ENCODE measurements at places on chromosomes 7 and 10. TPM values are rescaled to one million over a fixed set of nuclear protein-coding genes. Genes with fewer than 3 reads are reported as not detected.

GRCh38 chr7:110541962-110542361 lies 549.0 kb upstream of the LRRN3 start:
- H3K4me1 ChIP-seq: no peaks in the 10 kb centered on the region
- no peak overlapping the region for H3K27ac ChIP-seq
- no peak overlapping the region for H3K4me3 ChIP-seq
- no peaks in the 10 kb centered on the region for H3K36me3 ChIP-seq
- no peak for DNase-seq

- no peak for DNase-seq
- H3K36me3 ChIP-seq: no peaks in the 10 kb centered on the region
- H3K4me1 ChIP-seq: peaks cover 7% of the 10 kb centered on the region
These were observed 13.1 kb upstream of the FBXW4 start for GRCh38 chr10:101708073-101708472.

DNA sequence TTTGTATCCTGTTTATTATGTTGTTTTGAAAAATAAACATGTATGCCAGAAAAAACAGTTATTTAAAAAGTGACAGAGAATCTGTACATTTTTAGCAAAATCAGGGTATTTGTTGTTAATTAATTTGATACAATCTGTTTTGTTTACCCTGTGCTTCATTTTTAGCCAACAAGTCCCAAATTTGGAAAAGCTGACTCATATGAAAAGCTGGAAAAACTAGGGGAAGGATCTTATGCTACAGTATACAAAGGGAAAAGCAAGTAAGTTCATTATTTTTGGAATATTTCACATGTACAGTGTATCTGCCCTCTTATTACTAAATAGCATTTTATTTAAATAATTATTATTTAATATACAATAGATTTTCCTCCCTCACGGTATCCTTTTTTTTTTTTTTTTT lies 151.4 kb downstream of the CDK14 start:
- no peaks in the 10 kb centered on the region for H3K4me1 ChIP-seq
- H3K27ac ChIP-seq: no peak overlapping the region
- DNase-seq: no peak
- no peaks in the 10 kb centered on the region for H3K27me3 ChIP-seq

DNA sequence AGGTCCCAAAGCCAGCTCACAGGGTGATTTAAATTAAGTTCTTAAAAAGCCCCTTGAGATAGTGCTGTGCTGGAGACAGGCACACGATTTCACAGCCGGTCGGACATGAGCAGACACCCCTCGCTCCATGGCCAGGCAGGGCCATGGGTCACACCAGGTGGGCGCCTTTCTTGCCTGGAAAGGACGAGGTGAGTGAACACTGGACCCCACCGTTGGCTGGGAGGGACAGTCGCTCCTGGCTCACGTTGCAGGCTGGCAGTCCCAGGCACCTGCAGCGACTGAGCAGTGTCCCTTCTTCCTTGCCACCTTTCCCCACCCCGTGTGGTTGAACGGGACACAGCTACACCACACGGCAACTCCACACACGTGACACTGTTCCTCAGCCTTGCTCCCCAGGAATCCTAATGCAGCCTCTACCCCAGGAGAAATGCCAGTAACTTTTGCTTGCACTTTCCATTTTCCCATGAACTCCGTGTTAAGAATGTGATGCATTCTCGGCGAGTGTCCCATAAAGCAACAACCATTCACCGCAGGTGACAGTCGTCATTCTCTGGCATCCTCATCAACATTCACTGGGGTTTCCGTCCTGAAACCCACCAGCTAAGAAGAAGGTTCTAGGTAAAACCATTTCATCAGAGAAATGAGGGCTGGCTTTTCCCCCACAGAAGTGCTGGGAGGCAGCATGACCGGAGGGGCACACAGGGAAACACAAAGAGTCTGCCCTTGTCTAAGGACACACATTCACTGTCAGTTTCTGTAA lies 217.4 kb downstream of the ZMYND11 start:
- peaks cover 2% of the 10 kb centered on the region for H3K36me3 ChIP-seq
- no peaks in the 10 kb centered on the region for H3K27me3 ChIP-seq
- H3K4me3 ChIP-seq: no peak overlapping the region
- DNase-seq: no peak
- H3K27ac ChIP-seq: peak overlapping the region; percentile 14

GRCh38 chr10:66822801-66823200 lies 103.0 kb upstream of the LRRTM3 start:
- peaks cover 4% of the 10 kb centered on the region for H3K27me3 ChIP-seq
- DNase-seq: no peak
- no peaks in the 10 kb centered on the region for H3K4me1 ChIP-seq
- H3K36me3 ChIP-seq: no peaks in the 10 kb centered on the region
- no peak overlapping the region for H3K4me3 ChIP-seq

- DNase-seq: no peak
- H3K4me3 ChIP-seq: no peak overlapping the region
- peaks cover 10% of the 10 kb centered on the region for H3K4me1 ChIP-seq
These were observed 7.4 kb upstream of the MICALL2 start for GRCh38 chr7:1466524-1467271.

GRCh38 chr7:38016567-38016966 lies 96.1 kb downstream of the EPDR1 start:
- H3K36me3 ChIP-seq: no peaks in the 10 kb centered on the region
- no peak overlapping the region for H3K27ac ChIP-seq
- no peaks in the 10 kb centered on the region for H3K4me1 ChIP-seq
- DNase-seq: no peak
- H3K4me3 ChIP-seq: no peak overlapping the region

DNA sequence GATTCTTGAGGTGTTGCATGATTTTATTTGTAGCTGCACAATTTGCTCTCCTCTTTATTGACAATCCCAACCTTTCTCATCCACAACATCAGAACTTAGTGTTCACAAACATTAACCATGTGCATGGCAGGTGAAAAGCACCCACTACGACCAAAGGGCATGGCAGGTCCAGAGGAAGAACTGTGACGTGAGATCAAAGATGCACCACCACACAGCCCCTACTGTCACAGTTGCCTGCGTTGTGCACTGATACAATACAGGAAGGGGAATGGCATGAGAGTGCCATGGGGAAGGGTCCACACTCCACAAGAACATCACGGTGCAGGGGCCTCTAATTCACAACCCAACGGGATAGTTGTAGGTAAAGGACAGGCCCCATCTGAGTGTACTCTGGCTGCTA lies 217.1 kb upstream of the PFKP start:
- H3K36me3 ChIP-seq: no peaks in the 10 kb centered on the region
- H3K4me1 ChIP-seq: no peaks in the 10 kb centered on the region
- H3K27me3 ChIP-seq: peaks cover 48% of the 10 kb centered on the region
- no peak overlapping the region for H3K27ac ChIP-seq
- no peak overlapping the region for H3K4me3 ChIP-seq
- DNase-seq: no peak

GRCh38 chr7:25619381-25619780 lies 391.1 kb upstream of the NPVF start:
- H3K27me3 ChIP-seq: peaks cover 5% of the 10 kb centered on the region
- DNase-seq: no peak
- H3K27ac ChIP-seq: no peak overlapping the region
- peaks cover 16% of the 10 kb centered on the region for H3K4me1 ChIP-seq
- H3K4me3 ChIP-seq: no peak overlapping the region
- H3K36me3 ChIP-seq: no peaks in the 10 kb centered on the region

DNA sequence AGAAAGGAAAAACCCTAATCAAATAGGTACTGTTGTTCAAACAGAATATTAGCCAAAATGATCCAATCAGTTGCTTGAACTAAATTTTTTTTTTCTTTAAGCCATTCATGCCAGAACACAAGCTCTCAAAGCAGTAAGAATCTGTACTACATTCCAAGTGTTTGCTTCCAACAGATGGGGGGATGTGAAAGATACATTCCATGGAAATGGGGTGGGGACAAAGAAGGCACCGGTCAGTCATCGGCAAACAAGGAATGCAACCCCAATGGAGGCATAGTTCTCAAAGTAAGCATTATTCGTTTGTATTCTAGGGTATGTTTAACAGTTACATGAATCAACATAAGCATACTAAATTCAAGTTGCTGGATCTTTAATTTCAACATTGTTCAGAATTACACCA lies 32.5 kb downstream of the C10orf143 start:
- H3K36me3 ChIP-seq: peaks cover 3% of the 10 kb centered on the region
- H3K4me1 ChIP-seq: peaks cover 2% of the 10 kb centered on the region
- no peak overlapping the region for H3K27ac ChIP-seq
- no peak for DNase-seq
- no peaks in the 10 kb centered on the region for H3K27me3 ChIP-seq

GRCh38 chr7:71657386-71657785 lies 525.4 kb downstream of the GALNT17 start:
- DNase-seq: no peak
- H3K4me3 ChIP-seq: no peak overlapping the region
- no peaks in the 10 kb centered on the region for H3K36me3 ChIP-seq

DNA sequence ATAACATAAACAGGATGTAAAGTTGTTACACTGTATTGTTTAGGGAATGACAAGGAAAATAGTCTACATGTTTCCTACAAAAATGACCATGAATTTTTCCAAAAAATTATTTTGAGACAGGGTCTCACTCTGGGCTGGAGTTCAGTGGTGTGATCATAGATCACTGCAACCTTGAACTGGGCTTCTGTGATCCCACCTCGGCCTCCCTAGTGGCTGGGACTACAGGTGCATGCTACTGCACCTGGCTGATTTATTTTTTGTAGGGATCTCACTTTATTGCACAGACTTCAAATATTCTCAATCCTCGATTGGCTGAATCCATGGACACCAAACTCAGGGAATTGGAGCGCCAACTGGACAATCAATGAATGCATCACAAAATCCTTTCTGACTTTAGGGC lies 6.6 kb downstream of the CHCHD2 start:
- no peaks in the 10 kb centered on the region for H3K27me3 ChIP-seq
- no peak overlapping the region for H3K27ac ChIP-seq
- no peak overlapping the region for H3K4me3 ChIP-seq
- DNase-seq: no peak
- peaks cover 2% of the 10 kb centered on the region for H3K36me3 ChIP-seq

DNA sequence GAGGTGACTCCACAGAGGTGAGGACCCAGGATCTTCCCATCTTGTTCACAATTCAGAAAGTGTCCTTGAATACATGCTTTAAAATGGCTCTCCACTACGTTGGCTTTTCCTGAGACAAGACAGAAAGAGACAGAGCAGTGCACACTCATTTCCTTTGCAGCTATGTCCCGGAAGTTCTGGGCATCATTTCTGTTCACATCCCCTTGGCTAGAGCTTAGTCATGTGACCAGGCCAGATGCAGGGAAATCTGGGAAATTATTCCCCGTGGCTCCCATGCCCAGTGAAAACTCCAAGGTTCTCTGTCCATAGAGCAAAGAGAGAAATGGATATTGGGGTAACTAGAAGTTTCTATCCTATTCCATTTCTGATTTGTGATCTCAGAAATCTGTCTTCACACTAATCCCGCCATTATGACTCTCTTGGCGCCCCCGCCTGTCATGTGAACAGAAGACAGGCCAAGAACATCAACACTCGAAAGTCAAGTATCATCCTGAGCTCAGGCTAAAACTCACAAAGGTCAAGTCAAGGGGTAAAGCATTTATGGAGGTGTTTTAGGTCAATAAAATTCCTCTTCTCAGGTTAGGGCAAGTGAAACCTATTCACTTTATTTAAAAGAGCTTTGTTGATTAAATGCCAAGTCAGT lies 251.4 kb upstream of the HABP2 start:
- H3K36me3 ChIP-seq: no peaks in the 10 kb centered on the region
- H3K27me3 ChIP-seq: peaks cover 33% of the 10 kb centered on the region
- H3K4me1 ChIP-seq: no peaks in the 10 kb centered on the region
- no peak overlapping the region for H3K4me3 ChIP-seq
- DNase-seq: no peak

GRCh38 chr7:117472335-117472734 lies 7.5 kb upstream of the CFTR start:
- peaks cover 13% of the 10 kb centered on the region for H3K27me3 ChIP-seq
- DNase-seq: no peak
- H3K4me3 ChIP-seq: no peak overlapping the region
- H3K36me3 ChIP-seq: no peaks in the 10 kb centered on the region
- no peaks in the 10 kb centered on the region for H3K4me1 ChIP-seq
- no peak overlapping the region for H3K27ac ChIP-seq

DNA sequence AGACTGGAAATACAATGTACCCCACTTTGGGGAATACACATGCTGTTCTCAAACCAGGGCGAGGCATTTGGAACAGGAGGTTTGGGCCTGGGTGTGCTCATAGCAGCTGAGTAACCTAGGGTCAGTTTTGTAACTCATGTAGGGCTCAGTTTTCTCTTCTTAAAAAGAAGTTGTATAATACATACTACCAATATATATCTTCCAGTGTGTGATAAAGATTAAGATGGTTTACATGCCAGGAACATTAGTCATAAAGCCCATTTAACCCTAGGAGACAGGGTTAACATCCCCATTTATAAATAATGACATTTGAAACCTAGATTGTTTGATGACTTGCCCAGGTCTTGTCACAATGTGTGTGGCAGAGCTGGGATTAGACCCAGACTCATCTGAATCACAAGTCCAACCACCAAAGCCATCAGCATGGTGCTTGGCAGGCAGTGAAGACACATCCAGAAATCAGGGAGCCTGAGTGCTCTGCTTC lies 6.0 kb downstream of the AKR1B10 start:
- no peaks in the 10 kb centered on the region for H3K36me3 ChIP-seq
- H3K27me3 ChIP-seq: peaks cover 44% of the 10 kb centered on the region
- DNase-seq: no peak
- H3K27ac ChIP-seq: no peak overlapping the region

DNA sequence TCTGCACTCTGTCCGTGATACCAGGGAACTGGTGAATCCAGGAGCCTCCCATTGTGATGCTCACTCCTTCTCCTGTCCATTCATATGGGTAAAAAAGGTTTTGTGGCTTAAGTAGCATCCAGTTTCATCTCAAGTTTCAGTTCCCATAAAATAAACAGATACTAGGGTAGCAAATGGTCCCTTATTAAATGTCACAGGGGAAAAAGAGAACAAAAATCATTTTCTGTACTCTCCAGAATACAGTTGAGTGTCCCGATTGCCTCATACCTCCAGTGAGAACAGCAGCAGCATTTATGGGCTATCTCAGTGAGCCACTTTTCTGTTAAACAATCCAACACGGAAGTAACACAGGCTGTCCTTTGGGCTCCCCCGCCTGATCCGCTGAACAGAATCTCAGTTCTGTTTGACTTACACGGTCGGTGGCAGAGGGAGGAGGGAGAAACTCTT lies 179.6 kb downstream of the CELF2 start:
- H3K27ac ChIP-seq: peak overlapping the region; percentile 96
- H3K36me3 ChIP-seq: peaks cover 6% of the 10 kb centered on the region
- peak overlapping the region; percentile 76 for H3K4me3 ChIP-seq
- H3K4me1 ChIP-seq: peaks cover 86% of the 10 kb centered on the region
- no peaks in the 10 kb centered on the region for H3K27me3 ChIP-seq
- DNase-seq: no peak

- H3K4me3 ChIP-seq: no peak overlapping the region
- DNase-seq: no peak
- no peaks in the 10 kb centered on the region for H3K4me1 ChIP-seq
- no peaks in the 10 kb centered on the region for H3K36me3 ChIP-seq
These were observed 7.6 kb downstream of the CCDC172 start for GRCh38 chr10:116331815-116332214.

GRCh38 chr10:16964576-16965343 lies 147.5 kb upstream of the RSU1 start:
- no peaks in the 10 kb centered on the region for H3K27me3 ChIP-seq
- peaks cover 4% of the 10 kb centered on the region for H3K36me3 ChIP-seq
- no peak overlapping the region for H3K27ac ChIP-seq
- peak overlapping the region; percentile 19 for H3K4me3 ChIP-seq
- peaks cover 20% of the 10 kb centered on the region for H3K4me1 ChIP-seq

Gene FASTK
- 82.2 TPM for total RNA-seq

Gene PTEN
- 84.9 TPM for total RNA-seq

Gene SLC25A40
- 13.8 TPM for total RNA-seq

Gene NUTM2A
- total RNA-seq: 1.0 TPM

Gene PDGFA
- total RNA-seq: 2.0 TPM

Gene PRXL2A
- 1.5 TPM for total RNA-seq

Gene DRGX
- total RNA-seq: not detected

Gene LHFPL3
- not detected for total RNA-seq

Gene SHH
- total RNA-seq: not detected

Data from T-helper 17 cell (primary cell).